ENCODE measurements at places on chromosomes 11 and 22.

DNA sequence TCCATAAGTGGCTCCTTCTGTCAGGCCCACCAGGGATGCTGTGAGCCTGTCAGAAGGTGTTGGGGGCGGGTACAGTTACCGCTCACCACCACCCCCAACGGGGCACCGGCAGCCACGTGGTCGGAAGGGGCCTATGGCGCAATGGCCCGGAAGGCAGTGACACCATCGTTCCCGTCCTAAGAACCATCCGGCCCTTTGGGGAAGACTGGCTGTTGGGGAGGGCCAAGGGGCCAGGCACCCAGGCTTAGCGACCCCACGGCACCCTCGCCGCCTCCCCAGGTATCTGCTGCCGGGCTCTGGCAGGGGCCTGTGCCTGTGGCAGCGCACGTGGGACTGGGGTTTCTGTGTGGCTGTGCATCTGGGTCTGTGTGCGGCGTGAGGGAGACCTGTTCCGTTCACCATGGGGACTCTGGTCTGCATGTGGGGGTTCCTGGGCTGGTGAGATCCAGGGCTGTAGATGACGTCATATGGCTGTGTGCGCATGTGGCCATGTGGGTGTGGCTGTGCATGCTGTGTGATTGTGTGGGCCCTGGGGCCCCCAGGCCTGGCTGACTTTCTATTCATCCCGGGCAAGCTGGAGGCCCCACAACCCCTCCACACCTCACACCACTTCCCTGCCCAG is 717 bp downstream of the OSM start:
- DNase-seq: no peak

DNA sequence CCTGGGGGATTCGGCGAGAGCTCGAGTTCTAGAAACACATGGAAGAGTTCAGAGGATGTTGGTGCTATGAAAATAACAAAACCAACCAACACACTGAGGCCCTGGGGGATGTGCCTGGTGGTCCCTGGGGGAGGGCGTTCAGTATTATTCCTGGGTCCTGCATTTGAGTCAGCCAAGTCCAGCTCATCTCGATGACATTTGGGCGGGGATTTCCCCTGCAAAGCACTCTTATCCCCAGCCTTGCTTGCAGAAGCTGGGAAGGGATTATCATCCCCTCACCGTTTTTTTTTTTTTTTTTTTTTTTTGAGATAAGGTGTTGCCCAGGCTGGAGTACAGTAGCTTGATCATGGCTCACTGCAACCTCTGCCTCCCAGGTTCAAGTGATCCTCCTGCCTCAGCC is 2.1 kb upstream of the SMIM38 start:
- DNase-seq: no peak

DNA sequence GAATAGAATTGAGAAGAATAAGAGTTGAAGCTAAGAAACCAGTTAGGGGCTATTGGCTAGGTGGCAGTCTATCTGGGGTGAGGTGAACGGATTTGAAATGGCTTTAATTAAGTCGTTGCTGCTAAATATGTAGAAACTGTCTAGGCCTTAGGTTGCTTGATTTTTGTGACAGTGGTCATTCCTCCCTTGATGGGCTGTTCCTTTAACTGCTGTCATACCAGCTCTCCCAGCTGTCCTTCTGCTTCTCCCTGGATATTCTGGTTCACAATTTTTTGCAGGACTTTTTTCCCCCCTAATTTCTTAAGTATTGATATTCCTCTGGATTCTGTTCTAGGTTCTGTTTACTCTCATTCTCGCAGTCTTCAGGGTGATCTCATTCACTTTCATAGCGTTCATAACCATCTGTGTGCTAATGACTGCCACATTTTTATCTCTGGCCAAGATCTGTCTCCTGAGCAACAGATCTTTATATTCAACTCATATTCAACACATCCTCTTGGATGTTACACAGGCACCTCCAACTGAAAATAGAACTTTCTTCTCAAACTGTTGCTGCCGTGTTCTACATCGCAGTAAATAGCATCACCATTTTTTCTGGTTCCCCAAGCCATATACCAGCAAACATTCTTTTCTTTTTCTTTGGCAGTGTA is 134.1 kb downstream of the UVRAG start:
- no peak for DNase-seq

DNA sequence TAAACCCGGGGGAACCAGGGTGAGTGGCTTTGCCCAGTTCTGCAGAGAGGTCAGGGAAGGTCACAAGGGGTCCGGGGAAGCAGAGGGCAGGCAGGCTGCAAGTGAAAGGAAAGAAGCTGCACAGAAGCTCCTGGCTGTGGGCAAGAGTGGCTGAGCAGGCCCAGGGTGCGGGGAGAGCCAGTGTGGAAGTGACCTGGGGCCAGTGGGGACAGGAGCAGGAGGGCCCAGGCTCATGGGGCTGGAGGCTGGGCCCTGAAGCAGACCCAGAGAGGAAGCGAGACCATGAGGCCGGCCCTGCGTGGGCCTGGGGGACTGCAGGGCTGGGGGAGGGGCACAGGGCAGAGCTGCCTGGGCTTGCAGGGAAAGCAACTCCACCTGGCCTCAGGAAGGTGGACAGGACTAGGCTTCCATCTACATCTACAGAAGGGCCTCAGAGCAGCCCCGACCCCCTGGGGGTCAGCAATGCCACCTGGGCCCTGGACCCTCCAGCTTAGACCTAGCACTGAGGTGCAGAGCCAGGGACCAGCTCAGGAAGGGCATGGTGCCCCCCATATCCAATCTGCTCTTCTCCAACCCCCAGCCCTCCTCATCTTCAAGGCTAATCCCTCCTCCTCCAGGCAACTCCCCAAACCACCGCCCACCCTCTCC is 11.6 kb downstream of the IGF2 start:
- DNase-seq: no peak

DNA sequence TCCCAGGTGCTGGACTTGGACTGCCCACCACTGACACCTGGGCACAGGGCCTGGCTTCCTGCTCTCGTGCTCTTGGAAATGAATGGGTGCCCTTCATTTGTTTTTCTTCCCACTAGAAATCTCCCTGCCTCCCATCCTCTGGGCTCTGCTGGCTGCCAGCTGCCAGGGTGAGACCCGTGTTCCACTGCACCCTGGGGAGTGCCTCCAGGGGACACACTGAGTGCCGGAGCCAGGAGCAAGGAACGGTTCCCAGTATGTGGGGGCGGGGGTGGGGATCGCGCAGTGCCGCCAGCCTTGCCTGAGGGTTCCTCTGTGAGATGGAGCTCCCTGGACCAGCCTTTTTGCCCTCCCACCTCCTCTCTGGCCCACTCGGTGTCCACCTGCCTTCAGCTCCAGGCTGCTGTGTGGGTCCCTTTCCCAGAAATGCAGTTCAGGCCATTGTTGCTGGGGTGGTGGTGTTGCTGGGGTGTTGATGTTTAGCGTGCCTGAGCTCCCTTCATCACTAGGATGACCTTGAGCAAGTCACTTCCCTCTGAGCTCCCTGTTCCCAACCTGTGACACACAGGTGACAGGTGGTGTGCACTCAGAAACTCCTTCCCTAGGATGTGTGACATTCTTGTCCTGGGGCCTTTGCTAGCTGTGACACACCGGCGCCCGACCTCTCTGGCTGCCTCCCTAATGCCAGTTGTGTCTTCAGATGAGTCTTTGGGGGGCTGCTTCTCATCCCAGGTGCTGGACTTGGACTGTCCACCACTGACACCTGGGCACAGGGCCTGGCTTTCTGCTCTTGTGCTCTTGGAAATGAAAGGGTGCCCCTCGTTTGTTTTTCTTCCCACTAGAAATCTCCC is 72.1 kb downstream of the MED15 start:
- no peak for DNase-seq

GRCh38 chr11:103602840-103603239 is 433.6 kb upstream of the DDI1 start:
- no peak for DNase-seq

GRCh38 chr11:133191931-133192330 is 340.4 kb downstream of the OPCML start:
- no peak for DNase-seq

DNA sequence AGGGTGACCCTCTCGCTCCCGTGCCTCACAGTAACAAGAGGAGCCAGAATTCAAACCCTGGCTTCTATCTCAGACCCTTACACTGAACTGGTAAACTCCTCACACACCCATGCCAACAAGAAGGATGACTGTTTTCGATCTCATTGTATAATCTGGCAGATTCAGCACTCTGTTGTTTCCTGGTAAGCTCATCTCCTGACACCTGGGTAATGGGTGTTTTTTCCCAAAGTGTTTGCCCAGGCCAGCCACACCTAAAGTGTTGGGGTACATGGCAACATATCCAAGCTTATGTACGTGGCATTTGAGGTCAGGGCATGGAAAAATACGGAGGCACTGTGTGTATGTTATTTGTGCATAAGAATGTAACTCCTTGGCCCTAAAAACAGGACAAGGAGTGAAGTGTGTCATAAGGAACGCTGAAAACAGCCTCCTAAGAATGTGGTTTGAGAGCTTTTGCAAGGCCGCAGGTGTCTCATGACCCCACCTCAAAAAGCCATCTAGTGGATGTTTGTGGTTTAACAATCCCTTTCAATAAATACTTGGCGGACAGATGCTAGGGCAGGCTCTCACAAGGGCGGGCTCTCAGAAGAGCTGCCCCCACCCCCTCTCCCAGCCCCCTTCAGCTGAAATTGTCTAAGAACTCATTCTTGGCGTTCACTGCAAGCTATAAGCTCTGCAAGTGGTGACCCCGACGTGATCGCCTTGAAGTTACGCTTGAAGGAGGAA is at the start of gene MS4A15:
Gene MS4A15, plus strand, starts transcription at position 561 of the 726 bp plus-strand sequence. CDS start 6,867 bp downstream, outside the sequence.
- no peak for DNase-seq

DNA sequence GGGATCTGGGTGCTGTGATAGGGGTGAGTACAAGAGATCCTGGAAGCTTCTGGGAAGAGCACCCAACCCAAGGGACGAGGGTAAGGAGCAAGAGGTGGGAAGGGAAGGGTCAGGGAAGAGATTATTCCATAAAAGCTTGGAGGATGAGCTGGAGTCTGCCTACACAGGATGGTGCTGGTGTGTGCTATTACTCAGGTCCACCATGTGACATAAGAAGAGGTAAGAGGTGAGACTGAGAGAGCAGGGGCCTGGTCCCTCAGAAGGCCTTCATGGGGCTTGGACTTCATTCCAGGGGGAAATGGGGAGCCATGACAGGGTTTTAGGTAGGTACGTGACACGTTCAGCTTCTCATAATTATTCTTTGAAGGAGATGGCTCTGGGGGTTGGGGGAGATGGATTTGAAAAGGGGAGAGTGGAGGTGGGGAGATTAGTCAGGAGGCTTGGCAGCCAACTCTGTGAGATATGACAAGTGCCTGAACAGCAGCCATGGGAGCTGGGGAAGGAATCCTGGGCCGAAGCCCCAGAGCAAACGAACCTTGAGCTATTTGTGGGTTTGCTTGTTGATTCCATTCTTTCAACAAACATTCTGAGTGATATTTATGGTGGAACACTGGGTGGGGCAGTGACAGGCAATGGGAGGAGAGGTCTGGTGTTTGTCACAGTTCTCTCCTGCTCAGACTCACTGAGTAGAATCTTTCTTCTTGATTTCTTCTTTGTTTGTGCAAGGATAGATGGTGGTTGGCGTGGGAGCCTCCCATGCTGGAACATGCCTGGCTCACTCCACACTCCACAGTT is 11.2 kb upstream of the NCAM1 start:
- no peak for DNase-seq

- DNase-seq: no peak
These were observed 202.5 kb downstream of the TRIM29 start for GRCh38 chr11:119935349-119935925.

GRCh38 chr11:71489311-71490043 is 36.5 kb downstream of the NADSYN1 start:
- DNase-seq: no peak

DNA sequence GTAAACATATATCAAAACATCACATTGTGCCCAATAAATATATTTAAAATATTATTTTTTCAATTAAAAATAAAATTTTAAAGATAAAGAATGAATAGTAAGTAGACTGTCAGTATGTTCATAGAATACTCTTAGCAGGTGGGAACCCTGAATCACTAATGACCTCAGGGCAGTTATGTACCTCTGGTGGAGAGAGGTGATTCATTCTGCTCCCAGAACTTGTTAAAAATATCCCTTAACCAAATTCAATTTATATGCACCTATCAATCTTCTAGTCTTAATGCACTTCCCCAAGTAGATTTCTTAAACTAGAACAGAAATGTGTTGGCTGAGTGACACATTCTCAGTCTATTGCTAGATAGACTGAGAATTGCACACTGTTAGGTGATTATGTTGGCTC is 183.9 kb upstream of the SYN3 start:
- no peak for DNase-seq

DNA sequence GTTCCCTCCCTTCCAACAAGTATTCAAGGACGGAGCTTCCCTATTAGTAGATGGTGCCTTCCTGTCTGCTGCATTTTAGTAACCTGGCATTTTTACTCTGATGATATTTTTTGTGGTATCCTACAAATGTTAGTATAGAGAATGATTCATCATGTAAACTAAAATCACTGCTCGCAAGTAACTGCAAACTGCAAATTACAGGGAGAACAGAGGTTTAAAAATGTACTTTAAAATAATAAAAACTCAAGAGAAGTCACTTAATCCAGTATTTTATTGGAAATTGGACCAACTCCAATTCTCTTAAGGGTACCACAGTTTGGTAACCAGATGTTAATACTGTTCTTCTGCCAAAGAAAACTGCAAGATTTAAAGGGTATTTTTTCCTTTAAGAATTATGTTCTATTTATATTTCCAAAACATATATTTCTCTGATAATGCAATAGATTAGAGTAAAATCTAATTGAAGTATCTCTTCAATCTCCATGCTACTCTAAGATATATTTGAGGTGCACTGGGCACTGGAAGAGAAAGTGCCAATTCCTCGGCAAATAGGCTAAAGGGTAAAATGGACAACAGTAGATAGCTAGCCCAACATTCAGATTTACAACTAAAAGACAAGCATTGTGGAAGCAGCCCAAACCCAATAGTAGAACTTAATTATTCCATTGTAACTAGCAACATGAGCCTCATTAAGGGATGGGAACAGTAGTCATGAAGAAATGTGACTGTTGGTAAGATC is 298.0 kb downstream of the TTC28 start:
- no peak for DNase-seq

- DNase-seq: no peak
These were observed 51.1 kb downstream of the MUC6 start for GRCh38 chr11:985406-985805.

DNA sequence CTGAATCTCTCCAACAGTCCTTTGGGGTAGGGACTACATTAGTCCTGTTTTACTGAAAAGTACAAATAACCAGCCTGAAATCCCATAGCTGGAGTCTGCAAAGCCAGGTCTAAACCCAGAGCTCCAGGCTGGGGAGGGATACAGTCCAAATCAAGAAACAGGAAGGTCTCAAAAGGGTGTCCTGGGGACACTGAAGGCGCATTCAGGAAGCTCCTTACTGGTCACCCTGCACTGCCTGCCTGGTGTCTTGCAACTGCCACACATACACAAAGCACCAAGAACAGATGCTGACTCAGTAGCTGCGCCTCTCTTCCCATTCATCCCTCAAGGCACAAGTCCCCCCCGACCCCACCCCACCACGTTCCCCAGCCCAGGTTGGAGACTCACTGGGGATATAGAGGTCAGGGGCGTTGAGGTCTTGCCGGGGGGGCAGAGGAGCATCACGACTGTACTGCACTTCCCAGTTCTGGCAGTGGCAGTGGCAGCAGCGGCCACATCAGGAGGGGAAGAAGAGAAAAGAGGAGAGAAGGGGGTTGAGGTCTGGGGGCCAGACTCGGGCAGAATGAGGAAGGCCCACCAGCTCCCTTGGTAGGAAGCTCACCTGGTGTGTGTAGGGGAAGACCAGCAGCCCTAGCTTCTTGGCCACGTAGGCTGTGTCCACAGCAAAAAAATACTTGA is 1.6 kb downstream of the YIF1A start:
- DNase-seq: no peak

GRCh38 chr11:35914816-35915215 is 29.0 kb upstream of the LDLRAD3 start:
- no peak for DNase-seq

Measured in cortex of kidney (tissue), 1 donor.